T-cell (primary cell): ENCODE measurements at places on chromosomes 7 and 10.

DNA sequence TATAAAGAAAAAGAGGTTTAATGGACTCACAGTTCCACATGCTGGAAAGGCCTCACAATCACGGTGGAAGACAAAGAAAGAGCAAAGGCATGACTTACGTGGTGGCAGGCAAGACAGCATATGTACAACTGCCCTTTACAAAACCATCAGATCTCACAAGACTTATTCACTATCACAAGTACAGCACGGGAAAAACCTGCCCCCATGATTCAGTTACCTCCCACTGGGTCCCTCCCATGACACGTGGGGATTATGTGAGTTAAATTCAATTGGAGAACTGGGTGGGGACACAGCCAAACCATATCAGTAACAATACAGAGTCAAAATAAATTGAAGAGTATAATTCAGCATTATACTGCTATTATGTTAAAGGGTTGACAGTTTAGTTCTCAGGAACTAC is 37.8 kb downstream of the RNLS start:
- no peak overlapping the region for H3K27ac ChIP-seq
- H3K27me3 ChIP-seq: no peaks in the 10 kb centered on the region

GRCh38 chr10:132209130-132209529 is 22.4 kb downstream of the DPYSL4 start:
- DNase-seq: no peak
- no peaks in the 10 kb centered on the region for H3K27me3 ChIP-seq
- H3K36me3 ChIP-seq: peaks cover 5% of the 10 kb centered on the region
- no peak overlapping the region for H3K4me3 ChIP-seq

DNA sequence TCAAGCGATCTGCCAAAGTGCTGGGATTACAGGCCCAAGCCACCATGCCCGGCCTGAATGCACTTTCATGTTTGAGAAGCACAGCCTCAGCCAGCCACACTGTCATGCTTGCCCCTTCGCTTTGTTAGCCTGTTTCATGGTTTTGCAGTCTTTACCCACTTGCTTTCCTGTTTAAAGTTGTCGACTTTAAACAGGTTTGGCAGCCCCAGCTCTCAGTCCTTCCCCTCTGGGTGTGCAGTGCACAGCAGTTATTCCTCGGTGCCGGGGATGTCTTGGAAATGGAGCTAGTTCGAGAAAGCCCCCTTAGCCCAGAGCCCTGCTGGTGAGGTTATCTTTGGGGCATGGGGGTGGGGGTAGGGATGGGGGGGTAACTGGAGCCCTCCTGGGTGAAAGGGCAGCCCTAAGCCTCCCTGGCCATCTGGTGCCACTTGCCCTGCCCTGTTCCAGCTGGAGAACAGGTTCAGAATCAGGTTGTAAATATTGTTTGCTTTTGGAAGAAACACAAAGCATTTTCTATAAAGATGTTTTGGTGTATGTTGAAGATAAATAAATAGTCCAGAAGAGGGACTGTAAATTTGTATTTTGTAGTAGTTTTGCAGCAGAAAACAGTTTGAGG is 14.8 kb downstream of the TSPAN14 start:
- no peaks in the 10 kb centered on the region for H3K27me3 ChIP-seq
- peaks cover 26% of the 10 kb centered on the region for H3K36me3 ChIP-seq
- peak overlapping the region; percentile 46 for H3K4me3 ChIP-seq
- DNase-seq: no peak

GRCh38 chr7:69764147-69764546 is 165.9 kb downstream of the AUTS2 start:
- no peak overlapping the region for H3K27ac ChIP-seq
- H3K36me3 ChIP-seq: no peaks in the 10 kb centered on the region
- H3K4me3 ChIP-seq: no peak overlapping the region
- DNase-seq: no peak
- no peaks in the 10 kb centered on the region for H3K27me3 ChIP-seq

GRCh38 chr10:33817605-33818004 is 483.1 kb upstream of the NRP1 start:
- no peak overlapping the region for H3K27ac ChIP-seq
- no peak overlapping the region for H3K4me3 ChIP-seq
- no peaks in the 10 kb centered on the region for H3K27me3 ChIP-seq
- no peak for DNase-seq

- H3K4me3 ChIP-seq: no peak overlapping the region
- H3K4me1 ChIP-seq: no peaks in the 10 kb centered on the region
- H3K36me3 ChIP-seq: no peaks in the 10 kb centered on the region
- H3K27me3 ChIP-seq: no peaks in the 10 kb centered on the region
- DNase-seq: no peak
These were observed 340.5 kb downstream of the TNS3 start for GRCh38 chr7:47241112-47242065.

DNA sequence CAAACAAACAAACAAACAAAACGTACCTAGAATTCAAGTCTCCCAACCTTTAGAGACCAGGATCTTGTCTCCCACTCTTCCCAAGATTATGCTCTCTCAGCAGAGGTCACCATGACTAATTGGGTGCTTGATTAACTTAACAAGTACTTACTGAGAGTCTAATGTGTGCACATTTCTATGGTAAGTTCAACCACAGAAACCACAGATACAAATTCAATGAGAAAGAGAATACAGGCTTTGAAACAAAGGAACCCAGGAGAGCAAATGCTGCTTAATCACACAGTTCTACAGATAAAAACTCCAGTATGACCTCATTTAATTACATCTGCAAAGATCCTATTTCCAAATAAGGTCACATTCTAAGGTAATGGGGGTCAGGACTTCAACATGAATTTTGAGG is 142.8 kb downstream of the DNAJC1 start:
- no peaks in the 10 kb centered on the region for H3K36me3 ChIP-seq
- DNase-seq: no peak
- H3K4me3 ChIP-seq: no peak overlapping the region
- H3K27me3 ChIP-seq: no peaks in the 10 kb centered on the region
- peaks cover 6% of the 10 kb centered on the region for H3K4me1 ChIP-seq
- H3K27ac ChIP-seq: no peak overlapping the region

- no peaks in the 10 kb centered on the region for H3K4me1 ChIP-seq
- H3K36me3 ChIP-seq: no peaks in the 10 kb centered on the region
- H3K27ac ChIP-seq: no peak overlapping the region
- no peak for DNase-seq
These were observed 131.4 kb upstream of the PDLIM1 start for GRCh38 chr10:95422233-95422632.

DNA sequence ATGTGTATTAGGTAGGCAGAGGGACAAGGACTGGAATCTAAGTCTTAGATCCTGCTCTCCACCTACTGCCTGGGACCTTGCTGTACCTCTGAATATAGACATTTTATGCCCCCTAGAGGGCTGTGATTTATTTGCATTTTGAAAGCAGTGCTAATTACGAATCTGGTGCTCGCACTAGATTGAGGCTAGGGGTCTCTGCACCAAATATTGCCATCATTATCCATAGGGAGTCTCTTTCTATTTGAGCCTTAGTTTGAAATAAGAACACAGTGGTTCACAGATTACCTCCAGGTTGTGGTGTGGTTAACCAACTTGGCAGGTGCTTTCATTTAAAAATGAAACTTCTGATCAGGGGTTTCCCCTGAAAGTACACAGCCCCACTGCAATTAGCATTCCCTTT is 41.8 kb downstream of the CNNM1 start:
- no peak overlapping the region for H3K4me3 ChIP-seq
- H3K4me1 ChIP-seq: no peaks in the 10 kb centered on the region

DNA sequence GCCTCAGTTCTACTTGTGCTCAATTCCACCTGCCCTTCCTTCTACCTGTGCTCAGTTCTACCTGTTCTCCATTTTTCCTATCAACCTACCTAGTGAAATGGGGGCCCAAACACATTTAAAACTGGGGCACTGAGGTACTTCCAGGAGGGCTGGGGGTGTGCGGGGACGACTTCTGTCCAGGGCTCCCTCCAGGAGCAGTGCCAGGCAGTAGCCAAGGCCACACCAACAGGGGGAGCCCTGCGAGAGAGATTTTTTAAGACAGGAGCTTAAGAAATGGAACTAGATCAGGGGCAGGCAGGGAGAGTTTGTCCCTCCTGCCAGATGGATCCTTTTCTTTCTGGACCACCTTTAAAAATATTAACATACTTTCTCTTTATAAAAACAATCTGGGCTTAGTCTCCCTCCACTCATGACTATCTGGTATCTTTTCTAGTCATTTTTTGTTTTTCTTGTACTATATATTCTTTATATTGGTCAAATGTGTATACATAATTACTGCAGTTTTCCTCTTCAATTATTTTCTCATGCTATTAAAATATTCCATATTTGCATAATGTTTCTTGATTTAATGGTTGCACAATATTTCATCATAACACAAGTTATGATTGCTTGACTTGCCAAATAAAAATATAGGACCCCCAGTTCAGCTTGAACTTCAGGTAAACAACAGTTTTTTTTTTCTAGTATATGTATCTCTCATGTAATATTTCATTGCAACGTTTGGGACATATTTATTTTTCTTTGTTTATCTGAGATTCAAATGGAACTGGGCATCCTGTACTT is 47.3 kb upstream of the INSYN2A start:
- no peaks in the 10 kb centered on the region for H3K27me3 ChIP-seq
- H3K4me1 ChIP-seq: no peaks in the 10 kb centered on the region
- peak; percentile 19 for DNase-seq
- no peak overlapping the region for H3K27ac ChIP-seq
- no peaks in the 10 kb centered on the region for H3K36me3 ChIP-seq

- peaks cover 42% of the 10 kb centered on the region for H3K4me1 ChIP-seq
- H3K4me3 ChIP-seq: no peak overlapping the region
- no peaks in the 10 kb centered on the region for H3K36me3 ChIP-seq
- H3K27me3 ChIP-seq: no peaks in the 10 kb centered on the region
- DNase-seq: no peak
These were observed 170.3 kb downstream of the NEURL1 start for GRCh38 chr10:103663802-103664201.

GRCh38 chr10:132539894-132540293 is 2.3 kb downstream of the INPP5A start:
- H3K27ac ChIP-seq: peak overlapping the region; percentile 42
- no peak overlapping the region for H3K4me3 ChIP-seq
- no peaks in the 10 kb centered on the region for H3K36me3 ChIP-seq
- no peak for DNase-seq
- peaks cover 5% of the 10 kb centered on the region for H3K27me3 ChIP-seq
- peaks cover 48% of the 10 kb centered on the region for H3K4me1 ChIP-seq

GRCh38 chr7:100823140-100823525 is 4.2 kb downstream of the EPHB4 start:
- peaks cover 51% of the 10 kb centered on the region for H3K27me3 ChIP-seq
- peaks cover 18% of the 10 kb centered on the region for H3K4me1 ChIP-seq
- no peak for DNase-seq
- no peak overlapping the region for H3K27ac ChIP-seq
- no peak overlapping the region for H3K4me3 ChIP-seq

DNA sequence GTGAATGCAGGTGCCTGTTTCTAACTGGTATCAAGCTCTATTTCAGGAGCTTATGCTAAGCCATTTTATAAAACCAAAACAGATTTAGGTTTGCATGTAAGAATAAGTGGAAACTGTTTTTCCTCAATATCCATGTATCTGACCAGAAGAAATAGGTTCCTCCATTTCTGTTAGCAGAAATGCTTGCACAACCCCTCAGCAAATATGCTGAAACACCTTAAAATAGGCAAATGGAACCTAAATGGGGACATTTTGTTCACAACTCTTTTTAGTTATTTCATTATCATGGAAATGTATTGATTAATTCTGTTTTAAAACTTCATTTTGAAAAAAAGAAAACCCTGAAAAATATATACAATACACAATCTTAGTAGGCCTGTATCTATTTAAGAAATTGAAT is 8.9 kb upstream of the EEPD1 start:
- H3K4me1 ChIP-seq: no peaks in the 10 kb centered on the region
- H3K27ac ChIP-seq: no peak overlapping the region
- no peaks in the 10 kb centered on the region for H3K36me3 ChIP-seq
- H3K4me3 ChIP-seq: no peak overlapping the region
- no peaks in the 10 kb centered on the region for H3K27me3 ChIP-seq
- no peak for DNase-seq

- DNase-seq: no peak
- no peak overlapping the region for H3K27ac ChIP-seq
These were observed 177.1 kb downstream of the USP6NL start for GRCh38 chr10:11434324-11434723.

- H3K4me1 ChIP-seq: no peaks in the 10 kb centered on the region
- no peak overlapping the region for H3K4me3 ChIP-seq
- no peak for DNase-seq
- H3K27ac ChIP-seq: no peak overlapping the region
- H3K27me3 ChIP-seq: no peaks in the 10 kb centered on the region
These were observed 9.7 kb downstream of the NPTX2 start for GRCh38 chr7:98626460-98627412.

DNA sequence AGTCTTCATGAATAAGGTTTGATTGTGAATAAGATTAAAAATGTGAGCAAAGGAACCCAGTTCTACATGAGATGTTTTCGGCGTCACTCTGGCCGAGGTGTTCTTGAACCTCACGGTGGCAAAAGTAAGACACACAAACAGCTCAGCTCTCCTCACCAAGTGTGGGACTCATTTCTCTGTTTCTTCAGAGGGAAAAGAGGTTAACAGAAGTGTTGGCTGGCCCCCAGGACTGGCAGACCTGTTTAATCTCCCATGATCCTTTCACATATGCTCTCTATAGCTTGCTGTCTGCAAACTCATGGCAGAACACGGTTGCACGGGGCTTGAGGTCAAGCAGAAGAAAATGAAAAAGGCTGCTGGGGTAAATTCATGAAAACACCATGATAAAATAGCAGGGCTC is 394.4 kb downstream of the CALN1 start:
- no peak overlapping the region for H3K27ac ChIP-seq
- no peak for DNase-seq

GRCh38 chr7:2851497-2851896 is 7.4 kb upstream of the GNA12 start:
- peaks cover 6% of the 10 kb centered on the region for H3K4me1 ChIP-seq
- H3K4me3 ChIP-seq: no peak overlapping the region
- H3K36me3 ChIP-seq: no peaks in the 10 kb centered on the region
- H3K27ac ChIP-seq: no peak overlapping the region
- H3K27me3 ChIP-seq: no peaks in the 10 kb centered on the region

DNA sequence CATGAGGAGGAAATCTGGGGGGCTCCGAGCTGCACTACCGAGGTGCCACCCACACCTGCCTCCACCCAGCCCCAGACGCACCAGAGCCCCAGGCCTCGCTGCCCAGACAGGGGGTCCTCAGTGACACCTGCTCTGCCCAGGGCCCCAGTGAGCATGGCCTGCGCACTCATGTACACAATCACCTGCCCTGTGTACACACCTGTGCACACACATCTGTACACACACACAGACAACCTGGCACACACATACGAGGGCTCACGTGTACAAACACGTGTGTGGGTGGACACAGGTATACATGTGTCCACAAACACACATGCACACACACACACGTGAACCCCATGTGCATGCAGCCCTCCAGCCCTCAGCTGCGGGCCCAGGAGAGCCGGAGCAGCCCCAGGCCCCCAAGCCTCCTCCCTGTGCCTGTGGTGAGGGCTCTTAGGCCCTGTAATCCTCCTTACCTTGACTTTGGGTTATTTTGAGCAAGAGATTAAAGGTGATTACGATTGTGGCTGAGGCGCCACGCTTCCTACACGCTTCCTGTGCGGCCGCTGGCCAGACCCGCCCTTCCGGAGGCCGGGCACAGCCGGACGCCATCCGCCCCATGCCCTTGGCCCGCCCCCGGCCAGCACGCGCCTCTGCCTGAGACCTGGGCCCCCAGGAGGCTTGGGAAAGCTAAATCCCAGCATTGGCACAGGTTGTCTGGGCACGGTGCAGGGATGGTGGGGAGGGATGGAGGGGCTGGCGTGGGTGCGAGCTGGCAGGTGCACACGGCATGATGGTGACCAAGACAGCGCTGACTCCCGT is 71.9 kb downstream of the ELFN1 start:
- DNase-seq: peak; percentile 19
- no peaks in the 10 kb centered on the region for H3K4me1 ChIP-seq
- H3K27ac ChIP-seq: peak overlapping the region; percentile 13

GRCh38 chr7:30474893-30475292 is 3.7 kb downstream of the NOD1 start:
- H3K4me3 ChIP-seq: no peak overlapping the region
- no peaks in the 10 kb centered on the region for H3K27me3 ChIP-seq
- no peak overlapping the region for H3K27ac ChIP-seq
- DNase-seq: no peak
- peaks cover 45% of the 10 kb centered on the region for H3K4me1 ChIP-seq
